GM13977 (cell line): ENCODE measurements at places on chromosomes 5 and 9.
A peak's percentile ranks its signal among the peaks of the same experiment; 100 is the strongest.

- DNase-seq: no peak
Measured at GRCh38 chr5:173920024-173920753, 32.0 kb downstream of the CPEB4 start.

GRCh38 chr9:88387552-88388202 lies 567 bp upstream of the SPIN1 start:
- peak; percentile 26 for DNase-seq

- no peak for DNase-seq
Measured at GRCh38 chr5:6408627-6409446, 30.5 kb upstream of the MED10 start.

- DNase-seq: no peak
Measured at GRCh38 chr5:1380910-1381309, 36.0 kb upstream of the CLPTM1L start.

DNA sequence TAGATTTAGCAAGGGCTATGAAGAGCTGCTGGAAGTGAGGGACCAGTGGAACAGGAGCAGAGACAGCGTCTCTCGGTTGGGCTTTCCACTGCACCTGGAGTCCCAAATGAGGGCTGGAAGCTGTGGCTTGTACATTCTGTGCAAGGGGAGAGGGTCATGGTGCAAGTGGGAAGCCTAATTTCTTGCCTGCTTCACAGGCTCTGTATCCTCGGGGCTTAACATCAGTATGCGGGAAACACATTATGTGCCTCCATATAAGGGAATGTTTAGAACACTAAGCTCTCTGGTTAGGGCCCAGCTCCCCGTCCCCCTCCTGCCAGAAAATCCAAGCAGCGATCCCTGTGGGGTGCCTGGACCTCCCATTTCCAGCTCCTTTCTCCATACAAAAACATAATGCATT lies 89.0 kb upstream of the NIPAL4 start:
- DNase-seq: no peak

DNA sequence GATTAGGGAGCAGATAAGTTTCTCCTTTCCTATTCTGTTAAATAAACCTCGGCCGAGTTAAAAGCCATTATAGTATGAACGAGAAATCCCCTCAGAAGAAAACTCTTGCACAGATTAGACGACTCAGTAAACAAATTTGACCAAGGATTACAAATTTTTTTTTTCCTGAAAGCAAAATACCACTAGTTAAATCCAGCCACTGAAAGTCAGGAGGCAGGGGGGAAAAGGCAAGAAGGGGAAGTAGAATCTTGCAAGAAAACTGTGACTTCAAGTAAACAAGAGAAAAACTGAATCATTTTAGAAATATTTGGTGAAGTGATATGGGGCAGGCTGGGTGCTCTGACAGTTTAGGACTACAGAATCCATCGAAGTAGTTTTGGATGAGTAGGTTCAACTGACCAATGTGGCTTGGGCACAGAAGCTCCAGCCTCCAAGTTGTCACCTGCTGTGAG lies 251.0 kb downstream of the DENND1A start:
- DNase-seq: no peak

DNA sequence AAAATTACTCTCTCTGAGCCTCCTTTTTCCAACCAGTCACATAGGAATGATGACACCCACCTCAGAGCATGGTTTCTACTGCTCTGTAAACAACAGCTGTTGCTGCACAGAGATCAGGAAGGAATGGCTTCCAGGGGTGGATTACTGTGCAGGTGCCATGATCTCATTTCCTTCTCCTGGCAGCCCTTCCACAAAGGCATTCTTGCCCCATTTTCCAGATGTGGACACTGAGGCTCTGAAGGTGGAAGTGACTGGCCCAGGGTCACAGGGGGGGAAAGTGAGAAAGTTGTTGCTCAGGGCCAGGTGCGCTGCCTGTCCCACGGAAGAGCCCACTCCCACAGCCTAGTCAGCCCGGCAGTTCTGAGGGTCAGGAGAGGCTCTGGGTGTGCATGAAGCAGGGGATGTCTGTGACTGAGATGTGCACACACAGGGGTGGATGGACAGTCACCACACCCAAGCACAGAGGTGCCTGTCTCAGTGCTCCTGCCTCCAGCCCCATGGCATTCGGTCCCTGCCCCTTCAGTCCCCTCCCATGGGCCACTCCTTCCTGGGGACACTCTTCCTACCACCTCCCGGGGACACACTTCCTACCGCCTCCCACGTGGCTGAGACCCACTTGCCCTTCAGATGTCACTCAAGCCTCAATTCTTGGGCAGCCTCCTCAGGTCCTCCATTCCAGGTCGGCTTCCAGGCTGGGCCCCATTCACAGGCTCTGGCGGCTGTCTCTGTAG lies 17.0 kb downstream of the FGFR4 start:
- no peak for DNase-seq

DNA sequence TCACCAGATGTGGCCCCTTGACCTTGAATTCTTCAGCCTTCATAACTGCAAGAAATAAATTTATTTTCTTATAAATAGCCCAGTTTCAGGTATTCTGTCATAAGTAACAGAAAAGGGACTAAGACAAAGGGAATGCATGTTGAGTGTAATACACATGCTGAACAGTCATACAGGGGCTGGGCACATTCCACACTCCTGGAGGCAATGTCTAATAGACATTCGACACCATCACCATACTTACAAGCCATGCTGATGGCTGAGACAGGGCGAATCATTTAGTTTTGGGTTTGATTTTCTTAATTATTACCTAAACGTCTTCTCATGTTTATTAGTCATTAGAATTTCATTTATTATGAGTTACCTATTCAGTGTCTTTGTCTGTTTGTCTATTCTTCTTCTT lies 68.5 kb downstream of the TENT4A start:
- no peak for DNase-seq

GRCh38 chr9:21902136-21902535 lies 92.1 kb downstream of the CDKN2A start:
- no peak for DNase-seq

- DNase-seq: no peak
Measured at GRCh38 chr9:94140791-94141790, 56.8 kb downstream of the PTPDC1 start.

GRCh38 chr5:51181208-51181894 lies 201.9 kb upstream of the ISL1 start:
- no peak for DNase-seq

GRCh38 chr5:175542232-175542965 lies 64.0 kb downstream of the SFXN1 start:
- no peak for DNase-seq
